ENCODE measurements at places on chromosomes 11 and 22. TPM values are rescaled to one million over a fixed set of nuclear protein-coding genes. Genes with fewer than 3 reads are reported as not detected.

- DNase-seq = no peak
These were observed 42.1 kb downstream of the PACSIN2 start for GRCh38 chr22:42972649-42973535.

DNA sequence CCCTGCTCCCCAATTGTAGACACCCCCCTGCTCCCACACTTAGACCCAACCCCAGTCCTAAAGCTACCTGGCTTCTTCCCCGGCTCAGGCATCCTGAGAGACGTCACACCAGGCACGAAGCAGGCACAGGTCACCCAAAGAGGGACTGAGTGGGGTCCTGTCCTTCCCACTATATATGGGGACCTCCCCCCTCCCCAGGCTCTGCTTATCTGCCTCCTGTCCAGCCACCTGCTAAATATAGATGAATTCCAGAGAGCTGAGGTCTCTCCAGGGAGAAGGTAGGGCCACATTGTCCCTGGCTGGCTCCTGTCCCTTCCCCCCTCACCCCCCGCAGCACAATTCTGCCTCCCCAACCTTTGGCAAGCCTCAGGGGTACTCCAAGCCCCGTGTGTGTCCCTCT lies at the start of gene MYBPC3:
MYBPC3 (minus strand) TSS at position 147 of the 400 bp plus-strand sequence; CDS start at position 92, 55 bp downstream.
- DNase-seq = no peak

- no peak for DNase-seq
These were observed 4.2 kb upstream of the GAB4 start for GRCh38 chr22:17012267-17012666.

MMP13 gene
- total RNA-seq = not detected

DNA sequence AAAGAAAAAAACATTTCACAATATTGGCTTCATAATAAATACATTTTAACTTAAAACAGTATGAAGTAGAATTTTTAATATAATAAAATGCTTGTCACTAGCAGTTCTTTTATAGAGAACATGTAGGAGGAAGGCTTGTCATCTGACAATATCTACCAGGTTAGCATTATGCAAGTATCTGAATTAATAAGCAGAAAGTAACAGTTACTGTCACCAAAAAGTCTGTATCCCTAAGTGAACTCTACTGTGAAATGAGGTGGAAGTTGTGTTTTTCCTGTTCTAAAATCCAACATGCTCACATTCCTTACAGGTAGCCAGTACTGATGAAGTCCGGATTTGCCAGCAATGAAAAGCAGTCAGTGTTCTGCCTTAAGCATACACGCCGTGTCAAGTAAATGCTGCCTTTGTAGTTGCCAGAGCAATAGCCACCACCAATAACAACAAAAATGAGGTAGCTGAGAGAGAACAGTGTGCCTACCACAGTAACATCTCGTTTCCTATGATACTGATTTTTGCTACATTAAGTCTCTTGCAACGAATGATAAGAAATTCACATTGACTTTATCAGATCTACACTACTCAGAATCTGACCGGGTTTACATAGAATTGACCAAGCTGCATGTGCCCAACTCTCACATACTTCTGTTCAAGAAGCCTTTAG lies 95.5 kb downstream of the SIK3 start:
- peak; percentile 56 for DNase-seq

DNA sequence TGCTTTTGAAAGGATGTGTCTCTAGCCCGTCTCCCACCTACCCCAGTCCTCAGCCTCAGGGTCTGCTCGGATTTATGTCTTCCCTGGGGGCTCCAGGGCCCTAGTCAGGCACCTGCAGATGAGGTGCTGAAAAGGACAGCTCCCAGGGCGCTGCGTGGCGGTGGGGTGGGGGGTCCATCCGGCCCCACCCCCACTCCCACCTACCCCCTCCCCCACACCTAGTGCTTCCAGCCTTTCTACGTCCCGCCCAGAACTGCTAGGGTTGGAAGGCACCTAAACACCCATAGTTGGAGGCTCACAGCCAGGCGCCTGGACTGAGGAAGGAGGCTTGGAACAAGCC lies 1.4 kb upstream of the ROBO3 start:
- DNase-seq = no peak

- peak; percentile 21 for DNase-seq
These were observed 32.7 kb upstream of the TXNRD2 start for GRCh38 chr22:19974268-19974861.

PKP3 gene
- total RNA-seq = 1.7 TPM

- DNase-seq = no peak
These were observed 12.7 kb upstream of the CAPN5 start for GRCh38 chr11:77054084-77054483.

DNA sequence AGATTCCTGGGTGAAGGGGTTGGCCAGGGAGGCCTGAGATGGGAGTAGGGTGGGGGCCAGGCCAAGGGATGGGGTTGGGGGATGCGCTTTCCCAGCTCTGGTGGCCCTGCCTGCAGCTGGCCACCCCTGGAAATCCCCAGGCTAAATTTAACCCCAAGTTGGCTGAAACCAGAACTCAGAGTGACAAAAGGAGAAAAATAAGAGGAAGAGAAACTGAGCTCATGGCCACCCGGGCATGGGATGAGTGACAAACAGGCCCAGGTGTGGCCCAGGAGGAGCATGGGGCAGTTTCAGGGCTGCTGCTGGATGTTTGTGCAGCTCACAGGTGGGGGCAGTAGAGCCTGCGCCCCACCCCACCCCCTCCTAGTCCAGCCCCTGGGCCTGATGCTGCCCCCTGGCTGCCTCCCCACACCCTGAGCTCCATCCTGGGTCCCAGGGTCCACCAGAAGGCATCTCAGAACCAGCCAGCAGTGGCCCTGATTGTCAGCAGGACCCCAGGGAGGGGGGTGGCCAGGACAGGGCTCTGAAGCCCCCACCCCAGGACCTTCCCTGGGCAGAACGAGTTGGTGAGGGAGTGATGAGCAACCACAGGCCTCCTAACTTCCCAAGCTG lies 48.0 kb downstream of the IGLL5 start:
- DNase-seq = no peak
